ENCODE measurements at places on chromosomes 16 and 17. TPM values are rescaled to one million over a fixed set of nuclear protein-coding genes. Genes with fewer than 3 reads are reported as not detected.

Gene TMEM238L
- not detected for total RNA-seq

Gene SOX9
- 46.2 TPM for total RNA-seq

GRCh38 chr17:50187751-50188530, 13.5 kb downstream of the COL1A1 start:
- DNase-seq = no peak

GRCh38 chr17:67244431-67245072, 444 bp downstream of the HELZ start:
- no peak for DNase-seq

- DNase-seq = peak; percentile 33
These were observed 7.1 kb upstream of the IL32 start for GRCh38 chr16:3058139-3059030.

GRCh38 chr16:19688396-19689024, 29.5 kb downstream of the KNOP1 start:
- no peak for DNase-seq

Gene TPSG1
- total RNA-seq = not detected

DNA sequence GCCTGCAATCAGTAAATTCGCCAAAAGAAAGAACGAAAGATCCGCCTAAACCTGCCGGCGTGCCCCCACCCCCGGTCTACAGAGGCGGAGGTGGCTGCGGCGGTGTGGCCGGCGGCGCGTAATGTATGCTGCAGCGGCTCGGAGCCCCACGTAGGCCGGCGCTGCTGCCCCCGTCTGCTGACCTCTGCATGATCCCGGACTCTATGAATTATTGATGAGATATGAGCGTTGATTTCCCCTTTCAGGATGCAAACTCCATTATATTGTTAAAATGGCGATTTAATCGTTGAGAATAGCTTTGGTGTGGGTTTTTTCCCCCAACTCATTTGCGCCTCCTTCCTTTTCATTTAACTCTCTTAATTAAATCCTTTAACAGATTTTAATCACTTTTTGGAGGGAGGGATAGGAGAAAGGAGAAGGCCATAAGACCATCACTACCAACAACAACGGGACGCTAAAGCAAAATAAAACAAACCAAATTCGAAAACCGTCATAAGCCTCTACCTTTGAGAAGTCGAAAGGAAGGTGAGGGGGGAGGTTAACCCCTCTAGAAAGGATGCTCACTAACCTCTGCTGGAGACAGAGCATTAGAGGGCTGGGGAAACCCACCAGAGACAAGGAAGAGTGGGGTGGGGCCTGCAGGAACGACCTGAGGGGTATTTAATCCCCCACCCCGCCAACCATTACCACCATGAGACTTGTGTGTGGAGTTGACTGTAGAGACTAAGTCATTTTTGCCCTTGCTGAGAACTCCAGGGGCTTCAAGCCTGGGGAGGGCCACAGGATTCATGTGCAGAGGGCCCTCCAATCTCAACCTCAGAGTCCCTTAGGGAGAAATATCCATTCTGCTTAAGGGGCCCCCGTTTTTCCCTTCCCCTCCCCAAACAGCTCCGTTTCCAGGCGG, 3.4 kb downstream of the HOXB3 start:
- no peak for DNase-seq

- DNase-seq = no peak
These were observed 162.5 kb downstream of the MAF start for GRCh38 chr16:79437764-79438751.

DNA sequence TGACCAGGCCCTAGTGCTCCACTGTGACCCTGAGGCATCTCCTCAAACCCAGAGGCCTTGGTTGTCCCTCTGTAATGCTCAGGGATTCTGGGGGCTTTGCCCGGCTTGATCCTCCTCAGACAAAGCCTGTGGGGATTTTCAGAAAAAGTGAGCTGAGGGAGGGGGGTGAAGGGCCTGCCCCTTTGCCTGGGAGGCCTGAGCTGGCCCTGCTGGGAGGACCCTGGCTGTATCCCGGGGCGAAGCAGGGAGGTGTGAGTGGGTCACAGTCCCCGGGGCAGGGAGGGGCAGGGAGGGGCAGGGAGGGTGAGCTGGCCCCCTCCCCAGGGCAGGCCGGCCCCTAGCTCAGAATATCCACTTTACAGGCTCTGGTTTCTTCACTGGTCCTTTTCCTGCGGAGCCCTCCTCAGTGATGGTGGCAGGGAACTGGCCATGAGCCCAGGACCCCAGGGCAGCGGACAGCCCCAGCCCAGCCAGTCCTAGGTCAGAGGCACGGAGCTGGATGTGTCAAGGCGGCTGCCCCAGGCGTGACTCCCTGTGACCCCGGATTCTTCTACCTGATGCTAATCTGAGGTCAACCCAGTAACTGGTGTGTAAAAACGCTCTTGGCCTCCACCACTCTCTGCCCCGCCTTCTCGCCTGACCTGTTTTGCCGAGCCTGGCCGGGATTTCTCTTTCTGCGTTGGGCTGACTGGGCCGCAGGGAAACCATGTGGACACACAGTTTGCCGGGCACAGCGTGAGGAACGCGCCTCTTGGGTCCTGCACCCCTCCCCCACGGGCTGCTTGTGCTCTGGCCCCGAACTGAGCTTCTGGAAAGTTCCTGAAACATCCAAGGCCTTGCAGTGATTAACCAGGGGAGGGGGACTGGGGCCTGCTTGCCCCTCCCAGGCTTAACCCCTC, 5.8 kb upstream of the FASN start:
- DNase-seq = peak; percentile 95

GRCh38 chr17:4436846-4437245, 3.1 kb downstream of the SPNS3 start:
- no peak for DNase-seq

Gene PLA2G10
- total RNA-seq = 1.00 TPM

GRCh38 chr17:40915199-40915661, 22.2 kb downstream of the KRT23 start:
- DNase-seq = no peak

DNA sequence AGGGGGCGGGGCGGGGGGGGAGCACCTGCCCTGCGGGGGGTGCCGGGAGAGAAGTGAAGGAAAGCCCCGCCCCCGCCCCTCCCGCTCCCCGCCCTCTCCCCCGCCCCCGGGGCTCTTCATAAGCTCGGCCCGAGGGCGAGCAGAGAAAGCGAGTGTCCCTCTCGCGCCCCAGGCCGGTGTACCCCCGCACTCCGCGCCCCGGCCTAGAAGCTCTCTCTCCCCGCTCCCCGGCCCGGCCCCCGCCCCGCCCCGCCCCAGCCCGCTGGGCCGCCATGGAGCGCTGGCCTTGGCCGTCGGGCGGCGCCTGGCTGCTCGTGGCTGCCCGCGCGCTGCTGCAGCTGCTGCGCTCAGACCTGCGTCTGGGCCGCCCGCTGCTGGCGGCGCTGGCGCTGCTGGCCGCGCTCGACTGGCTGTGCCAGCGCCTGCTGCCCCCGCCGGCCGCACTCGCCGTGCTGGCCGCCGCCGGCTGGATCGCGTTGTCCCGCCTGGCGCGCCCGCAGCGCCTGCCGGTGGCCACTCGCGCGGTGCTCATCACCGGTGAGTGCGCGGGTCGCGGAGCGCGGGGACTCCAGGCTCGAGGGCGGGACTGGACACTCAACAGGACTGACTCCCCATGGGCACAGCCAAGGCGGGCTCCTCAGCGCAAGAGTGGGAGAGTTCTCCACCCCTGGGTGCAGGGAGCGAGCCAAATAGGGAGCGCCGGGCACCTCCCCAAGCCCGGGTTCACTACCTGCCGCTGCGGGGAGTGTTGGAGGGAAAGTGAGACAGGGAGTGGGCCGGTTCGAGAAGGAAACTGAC, at the start of gene HSD11B2:
TSS of gene HSD11B2 (plus strand) at position 145 of the 798 bp plus-strand sequence. CDS start at position 273, 128 bp downstream.
- DNase-seq = peak; percentile 88

DNA sequence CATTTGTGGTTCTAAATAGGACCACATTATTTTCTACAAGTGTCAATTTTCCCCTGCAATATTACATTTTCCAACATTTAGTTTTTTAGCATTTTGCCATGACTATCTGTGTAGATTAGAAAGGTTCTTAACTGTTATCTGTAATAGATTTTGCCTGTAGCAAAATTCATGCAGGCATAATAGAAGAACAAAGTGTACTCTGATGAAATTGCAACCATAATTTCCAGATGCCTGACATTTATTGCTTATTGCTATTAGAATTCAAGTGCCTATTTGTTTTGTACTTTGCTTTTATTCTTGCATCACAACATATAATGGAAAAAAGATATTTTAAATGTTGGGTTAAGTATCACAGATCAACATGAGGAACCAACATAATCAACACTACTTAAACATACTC, 337.7 kb downstream of the TOX3 start:
- DNase-seq = no peak

Gene SHCBP1
- total RNA-seq = 21.8 TPM

DNA sequence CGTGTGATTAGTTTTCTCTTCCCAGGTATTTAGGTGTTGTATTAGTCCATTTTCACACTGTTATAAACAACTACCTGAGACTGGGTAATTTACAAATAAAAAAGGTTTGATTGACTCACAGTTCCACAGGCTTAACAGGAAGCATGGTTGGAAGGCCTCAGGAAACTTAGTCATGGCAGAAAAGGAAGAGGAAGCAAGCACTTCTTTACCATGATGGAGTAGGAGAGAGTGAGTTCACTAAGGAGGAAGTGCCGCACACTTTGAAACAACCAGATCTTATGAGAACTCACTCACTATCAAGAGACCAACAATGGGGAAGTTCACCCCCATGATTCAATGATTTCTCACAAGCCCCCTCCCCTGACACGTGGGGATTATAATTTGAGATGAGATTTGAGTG, 1343.7 kb upstream of the GOT2 start:
- DNase-seq = no peak

DNA sequence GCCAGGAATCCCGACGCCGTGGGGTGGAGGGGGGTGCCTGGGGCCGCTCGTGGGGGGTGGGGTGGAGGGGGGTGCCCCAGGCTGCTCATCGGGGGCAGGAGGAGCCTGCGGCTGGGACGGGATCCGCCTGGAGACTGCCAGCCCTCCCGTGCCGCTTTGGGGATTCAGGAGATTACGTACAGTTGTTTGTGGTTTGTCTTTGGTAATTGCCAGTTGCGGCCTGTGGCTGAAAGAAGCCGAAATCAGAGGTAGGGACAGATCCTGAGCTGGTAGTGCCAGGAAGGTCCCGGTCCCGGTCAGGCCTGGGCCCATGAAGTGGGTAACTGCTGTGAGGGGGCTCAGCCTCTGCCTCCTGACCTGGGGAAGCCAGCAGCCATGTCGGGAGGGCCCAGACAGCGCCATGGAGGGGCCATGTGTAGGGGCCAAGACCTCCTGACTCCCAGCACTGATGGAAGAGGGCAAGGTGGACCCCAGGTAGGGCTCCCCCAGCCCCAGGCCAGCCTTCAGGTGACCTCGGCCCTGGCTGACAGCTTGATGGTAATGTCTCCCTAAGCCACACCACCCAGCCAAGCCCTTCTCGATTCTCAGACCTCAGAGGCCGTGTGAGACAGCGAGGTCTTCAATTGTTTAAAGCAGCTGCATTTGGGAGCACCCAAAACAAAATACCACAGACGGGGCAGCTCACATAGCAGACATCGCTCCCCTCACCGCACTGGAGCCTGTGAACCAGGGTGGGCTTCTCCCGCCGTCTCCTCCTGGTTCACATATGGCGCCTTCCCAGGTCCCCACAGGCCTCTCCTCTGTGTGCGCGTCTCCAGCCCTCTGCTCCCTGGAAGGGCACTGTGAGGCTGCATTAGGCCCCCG, 34.9 kb upstream of the SSTR5 start:
- DNase-seq = no peak

DNA sequence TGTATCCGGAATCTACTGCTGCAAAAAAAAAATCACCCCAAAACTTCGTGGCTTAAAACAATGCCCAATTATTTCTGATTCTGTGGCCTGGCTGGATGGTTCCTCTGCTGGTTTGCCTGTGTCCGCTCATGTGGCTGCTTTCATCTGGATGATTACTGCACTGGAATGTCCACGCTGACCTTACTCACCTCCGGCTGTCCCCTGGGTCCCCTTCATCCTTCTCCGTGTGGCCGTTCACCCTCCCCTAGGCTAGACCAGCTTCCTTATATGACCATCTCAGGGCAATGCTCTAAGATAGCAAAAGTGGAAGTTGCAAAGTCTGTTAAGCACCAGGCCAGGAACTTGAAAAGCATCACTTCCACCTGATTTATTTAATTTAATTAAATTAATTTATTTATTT, 31.4 kb upstream of the SPNS2 start:
- DNase-seq = no peak

- no peak for DNase-seq
These were observed 185.9 kb downstream of the SEC14L1 start for GRCh38 chr17:77326636-77327035.

DNA sequence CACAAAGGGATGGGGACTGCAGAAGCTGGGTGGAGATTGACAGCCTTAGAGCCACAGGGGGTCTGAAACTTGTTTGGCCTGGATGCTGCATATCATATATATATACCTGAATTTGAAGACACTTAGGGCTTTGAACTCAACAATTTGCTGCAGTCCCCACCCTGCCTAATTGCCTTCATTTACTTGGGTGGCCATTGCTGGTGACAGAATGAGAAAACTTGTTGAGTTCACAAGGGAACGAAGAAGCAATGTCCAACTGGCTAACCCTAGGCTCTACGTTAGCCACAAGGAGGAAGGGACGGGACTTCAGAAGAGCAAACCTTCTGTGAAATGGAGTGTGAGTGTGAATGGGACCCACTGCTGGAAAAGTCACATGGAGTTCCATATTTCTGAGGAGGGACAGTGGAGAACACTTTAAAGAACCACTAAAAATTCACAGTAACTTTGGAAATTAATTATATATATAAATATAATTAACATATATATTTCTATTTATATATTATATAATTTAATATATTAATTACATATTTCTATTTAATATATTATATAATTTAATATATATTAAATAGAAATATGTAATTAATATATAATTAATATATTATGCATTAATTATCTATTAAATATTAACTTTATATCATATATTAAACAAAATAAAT, 215.3 kb upstream of the SOX9 start:
- DNase-seq = no peak

DNA sequence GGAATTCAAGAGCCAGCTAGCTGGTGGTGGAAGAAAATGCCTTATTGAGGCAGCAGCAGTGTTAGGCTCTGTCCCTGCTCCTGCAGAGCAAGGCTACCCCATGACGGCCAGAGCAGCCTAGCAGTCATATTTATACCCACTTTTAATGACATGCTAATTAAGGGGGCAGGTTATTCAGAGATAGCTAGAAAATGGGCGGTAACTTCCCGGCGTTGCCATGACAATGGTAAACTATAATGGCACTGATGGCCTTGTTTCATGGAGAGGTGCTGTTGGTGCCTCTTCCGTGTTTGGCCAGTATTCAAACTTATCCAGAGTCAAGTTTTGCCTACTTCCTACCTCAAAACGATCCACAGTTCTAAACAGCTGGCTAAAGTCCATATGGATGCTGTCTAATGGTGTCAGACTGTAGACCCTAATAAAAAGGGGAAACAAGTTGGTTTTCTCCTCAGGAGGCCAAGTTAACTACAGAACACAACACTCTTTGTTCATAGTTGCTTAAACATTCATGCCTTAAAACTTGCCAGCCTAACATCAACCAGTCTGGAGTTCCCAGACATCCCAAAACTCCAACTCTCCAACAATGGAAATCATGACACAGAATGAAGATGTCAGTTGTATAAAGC, 3.7 kb upstream of the SCNN1B start:
- DNase-seq = no peak
